ENCODE measurements at places on chromosomes 13 and 19.

DNA sequence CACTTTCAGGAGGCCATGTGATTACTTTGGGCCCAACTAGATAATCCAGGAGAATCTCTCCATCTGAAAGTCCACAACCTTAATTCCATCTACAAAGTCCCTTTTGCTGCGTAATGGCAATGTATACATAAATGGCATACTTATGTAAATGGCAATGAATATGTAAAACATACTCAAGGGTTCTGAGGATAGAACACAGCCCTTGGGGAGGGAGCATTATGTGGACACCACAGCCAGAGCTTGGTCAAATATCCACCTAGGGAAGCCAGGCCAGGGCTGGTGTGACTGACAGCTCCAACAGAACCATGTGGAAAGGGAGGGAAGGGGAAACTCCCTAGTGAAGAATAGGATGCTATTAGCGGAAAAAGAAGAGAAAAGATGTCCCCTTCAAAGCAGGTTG, 496.2 kb downstream of the COG6 start:
- DNase-seq, result no peak

- DNase-seq, result no peak
Observed at GRCh38 chr13:113179374-113180230, 21.2 kb downstream of the PROZ start.

- no peak for DNase-seq
Observed at GRCh38 chr13:67123165-67123564, 107.0 kb downstream of the PCDH9 start.

- no peak for DNase-seq
Observed at GRCh38 chr13:20775961-20776360, 2.2 kb upstream of the EEF1AKMT1 start.

DNA sequence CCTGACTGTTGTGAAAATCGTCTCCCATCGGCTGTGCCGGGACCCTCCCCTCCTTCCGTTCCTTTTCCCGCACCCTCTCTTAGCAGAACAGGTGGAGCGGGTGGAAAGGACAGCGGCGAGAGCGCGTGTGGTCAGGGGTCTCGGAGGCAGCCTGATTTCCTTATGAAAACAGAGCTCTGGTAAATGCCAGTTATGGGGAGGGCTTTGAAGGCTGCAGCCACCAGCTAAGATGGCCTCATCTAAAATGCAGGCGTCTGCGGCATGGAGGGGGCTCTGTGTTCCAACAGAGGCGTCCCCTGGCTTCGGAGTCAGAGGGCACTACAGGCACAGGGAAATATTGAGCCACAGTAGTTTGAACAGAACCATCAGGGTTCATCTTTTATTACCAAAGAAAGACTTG, 93.8 kb upstream of the SOX1 start:
- no peak for DNase-seq

GRCh38 chr19:47247308-47247990, 8.9 kb upstream of the CCDC9 start:
- DNase-seq, result no peak

- DNase-seq, result no peak
Observed at GRCh38 chr19:48676487-48676886, 3.7 kb upstream of the NTN5 start.

- no peak for DNase-seq
Observed at GRCh38 chr13:40794414-40795368, 5.3 kb downstream of the SLC25A15 start.

GRCh38 chr13:76029706-76030105, 393.6 kb downstream of the LMO7 start:
- DNase-seq, result no peak

DNA sequence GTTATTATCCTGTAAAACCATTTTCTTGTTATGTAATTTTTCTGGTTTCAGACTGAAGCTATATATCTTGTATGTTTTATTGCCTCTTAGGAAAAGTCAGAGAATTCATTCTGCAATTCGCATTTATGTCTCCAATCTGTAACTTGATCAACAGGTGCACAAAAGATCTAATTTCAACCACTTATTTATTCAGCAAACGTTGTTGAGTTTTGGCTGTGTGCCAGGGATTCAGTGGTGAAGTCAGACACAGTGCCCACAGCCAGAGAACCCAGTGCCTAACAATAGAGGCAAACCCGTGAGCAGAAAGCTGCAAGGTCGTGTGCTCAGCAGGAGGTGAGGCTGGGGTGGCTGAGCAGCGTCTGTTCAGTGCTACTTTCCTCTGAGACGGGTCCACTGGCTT, 119.5 kb upstream of the MCF2L start:
- DNase-seq, result no peak

GRCh38 chr13:59963827-59964226, 199.9 kb downstream of the DIAPH3 start:
- DNase-seq, result no peak

- DNase-seq, result no peak
Observed at GRCh38 chr19:49469828-49470614, 4.0 kb upstream of the FLT3LG start.

- no peak for DNase-seq
Observed at GRCh38 chr19:55632463-55632834, 8.1 kb upstream of the ZNF784 start.

- DNase-seq, result no peak
Observed at GRCh38 chr19:38676023-38676877, 28.8 kb downstream of the ACTN4 start.

DNA sequence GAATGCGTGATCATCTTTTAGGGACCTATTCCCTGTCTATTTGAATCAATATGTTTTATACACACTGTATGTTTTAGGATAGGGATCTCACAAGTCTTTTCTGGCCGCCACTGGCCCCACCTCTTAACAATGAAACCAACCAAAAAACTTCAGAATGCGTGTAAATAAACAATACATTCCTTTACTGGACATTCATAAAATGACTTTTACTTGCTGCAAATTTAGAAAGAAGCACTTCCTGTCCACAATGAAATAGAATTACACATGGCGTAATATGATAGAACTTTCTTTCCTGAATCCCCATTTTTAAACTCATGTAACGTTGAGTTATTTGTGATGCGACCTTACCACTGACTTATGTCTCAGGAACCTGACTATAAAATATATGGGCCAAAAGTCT, 233.6 kb downstream of the SLITRK6 start:
- DNase-seq, result no peak

- DNase-seq, result no peak
Observed at GRCh38 chr13:44159633-44160279, 213.9 kb upstream of the SERP2 start.

DNA sequence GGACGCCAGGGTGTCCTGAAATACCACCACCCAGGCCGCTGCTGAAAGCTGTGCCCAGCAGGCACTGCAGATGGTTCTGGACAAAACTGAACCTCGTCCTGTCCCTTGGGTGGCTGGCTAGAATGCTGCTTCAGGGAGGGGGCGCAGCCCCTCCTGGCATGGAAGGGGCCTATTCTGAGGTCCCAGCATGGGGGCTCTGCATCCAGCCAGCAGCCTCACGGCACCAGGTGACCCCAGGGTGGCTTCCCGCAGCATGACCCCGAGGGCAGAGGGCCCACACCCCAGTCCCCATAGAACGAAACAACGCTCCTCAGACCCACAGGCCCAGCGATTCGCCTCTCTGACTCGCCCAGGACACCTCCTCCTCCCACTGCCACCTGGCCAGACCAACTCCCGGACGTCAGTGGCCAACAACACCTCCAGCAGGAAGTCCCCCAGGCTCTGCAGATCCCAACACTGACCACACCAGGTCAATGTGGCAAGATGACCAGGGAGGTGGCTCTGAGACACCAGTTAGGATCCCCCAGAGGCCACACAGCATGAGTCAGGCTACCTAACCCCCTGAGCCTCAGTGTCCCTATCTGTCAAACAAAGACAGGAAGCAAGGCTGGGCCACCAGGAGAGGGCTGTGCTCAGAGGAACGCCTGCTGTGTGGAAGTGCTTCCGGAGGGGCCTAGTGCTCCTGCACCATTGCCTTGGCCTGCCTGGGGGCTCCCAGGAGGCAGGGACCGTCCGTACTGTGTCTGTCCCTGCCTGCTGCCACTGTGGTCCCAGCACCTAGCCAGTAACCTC, 6.1 kb downstream of the MKNK2 start:
- no peak for DNase-seq

DNA sequence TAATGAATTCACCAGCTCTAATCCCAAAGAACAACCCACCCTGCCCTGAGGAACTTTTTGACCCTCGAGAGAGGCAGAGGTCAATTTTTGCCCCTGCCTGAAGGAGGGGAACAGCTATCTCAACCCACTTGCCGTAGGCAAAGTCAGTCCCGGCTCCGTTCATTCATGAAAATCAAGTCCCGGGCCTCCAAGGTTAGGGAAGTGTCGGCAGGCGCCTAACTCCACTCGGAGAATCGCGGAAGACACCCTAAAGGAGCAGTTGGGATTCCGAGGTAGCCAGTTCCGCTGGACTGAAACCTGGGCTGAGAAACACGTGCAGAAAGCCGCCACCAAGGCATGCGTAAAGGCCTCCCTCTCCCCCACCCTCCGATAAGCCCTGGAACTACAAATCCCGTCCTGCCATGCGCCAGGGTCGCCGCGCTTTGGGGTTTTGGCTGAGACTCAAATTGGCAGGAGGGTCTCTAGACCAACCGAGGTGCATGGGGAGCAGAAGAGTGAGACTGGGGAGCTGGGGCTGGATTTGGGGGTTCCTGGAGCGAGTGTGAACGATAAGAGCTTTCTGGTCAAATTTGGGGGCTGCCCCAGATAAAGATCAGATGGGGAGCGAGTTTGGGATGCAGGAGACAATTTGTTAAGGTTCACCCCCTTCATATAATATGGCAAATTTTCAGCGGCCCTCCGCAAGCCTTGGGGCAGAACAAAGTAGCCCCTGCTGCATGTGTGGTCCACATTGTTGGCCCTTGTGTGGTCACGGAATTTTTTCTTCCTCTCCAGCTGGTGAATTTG, at the start of gene TNPO2:
TNPO2 (minus strand) TSS at position 292 of the 786 bp plus-strand sequence. CDS start 2,955 bp downstream, outside the sequence.
- DNase-seq, result no peak

DNA sequence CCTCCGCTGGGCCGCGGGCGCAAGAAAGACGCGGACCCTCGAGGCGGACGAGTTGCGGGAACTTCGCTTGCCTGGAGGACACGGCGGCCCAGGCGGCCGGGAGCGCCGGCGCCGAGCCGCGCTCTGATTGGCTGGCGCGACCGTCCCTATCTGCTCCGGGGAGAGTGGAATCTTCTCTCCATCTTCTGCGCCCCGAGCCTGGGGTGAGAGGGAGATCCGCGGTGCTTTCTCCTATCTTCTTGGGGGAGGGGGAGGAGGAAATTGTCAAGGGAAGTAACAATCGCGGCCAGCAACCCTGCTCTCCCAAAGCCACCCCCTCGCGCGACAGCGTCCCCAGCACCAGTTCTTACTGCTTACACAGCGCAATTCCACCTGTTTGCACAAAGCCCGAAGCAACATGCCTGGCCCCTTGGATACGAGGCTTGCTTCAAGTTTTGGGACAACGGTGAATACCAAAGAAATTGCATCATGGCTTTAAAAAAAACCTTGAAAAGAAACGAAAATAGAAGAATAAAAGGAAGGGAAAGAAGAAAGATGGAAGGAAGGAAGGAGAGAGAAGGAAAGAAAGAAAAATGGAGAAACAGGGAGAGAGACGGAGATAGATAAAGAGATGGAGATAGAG, 4.8 kb downstream of the SOX21 start:
- no peak for DNase-seq

Data from iPS DF 19.7 (cell line).